ENCODE measurements at places on chromosomes 7 and 10.

DNA sequence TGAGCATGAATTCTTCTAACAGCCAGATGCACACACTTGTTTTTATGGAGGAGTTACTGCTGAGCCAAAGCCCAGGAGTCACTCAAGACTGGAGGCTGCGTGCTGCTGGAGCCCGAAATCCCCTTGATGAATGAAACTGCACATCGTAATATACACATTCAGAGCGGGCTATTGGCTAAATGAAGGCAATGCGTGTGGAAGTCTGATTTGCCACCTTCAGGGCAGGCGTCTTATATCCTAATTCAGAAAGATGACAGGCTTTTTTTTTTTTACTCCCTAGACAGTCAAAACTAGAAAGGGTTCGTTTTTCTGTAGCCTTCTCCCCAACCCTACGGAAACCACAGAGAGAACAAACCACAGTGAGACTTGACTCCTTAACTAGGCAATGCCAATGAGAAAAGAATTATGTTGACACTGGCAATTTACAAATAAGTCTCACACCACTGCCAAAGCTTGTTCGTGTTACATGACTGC, 227.2 kb upstream of the KLF14 start:
- DNase-seq = peak; percentile 73

DNA sequence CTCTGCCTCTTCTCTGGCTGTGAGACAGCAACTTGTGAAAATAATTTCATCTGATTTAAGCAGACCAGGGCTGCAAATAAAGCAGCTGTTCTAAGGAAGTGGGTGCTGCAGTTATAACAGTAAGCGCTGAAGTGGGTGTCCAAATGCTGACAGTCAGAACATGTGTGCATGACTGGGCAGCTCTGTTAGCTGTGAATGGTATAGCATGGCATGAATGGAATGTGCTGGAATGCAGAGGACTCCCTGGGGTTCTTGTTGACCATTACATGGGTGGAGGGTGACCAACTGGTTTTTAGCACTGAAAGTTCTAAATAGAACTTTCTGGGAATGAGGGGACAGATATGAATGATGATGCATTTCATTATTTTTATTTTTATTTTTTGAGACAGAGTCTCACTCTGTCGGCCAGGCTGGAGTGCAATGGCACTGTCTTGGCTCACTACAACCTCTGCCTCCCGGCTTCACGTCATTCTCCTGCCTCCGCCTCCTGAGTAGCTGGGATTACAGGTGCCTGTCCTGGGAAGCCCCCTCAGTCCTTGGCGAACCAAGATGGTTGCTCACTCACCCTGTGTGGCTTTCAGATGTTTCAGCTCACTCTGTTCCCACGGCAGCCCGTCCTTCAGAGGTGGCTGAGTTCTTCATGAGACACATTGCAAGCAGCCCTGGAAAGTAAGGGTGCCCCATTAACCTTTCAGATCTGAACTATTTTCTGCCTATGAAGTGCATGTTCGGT, 319.8 kb upstream of the PHYHIPL start:
- DNase-seq = no peak

DNA sequence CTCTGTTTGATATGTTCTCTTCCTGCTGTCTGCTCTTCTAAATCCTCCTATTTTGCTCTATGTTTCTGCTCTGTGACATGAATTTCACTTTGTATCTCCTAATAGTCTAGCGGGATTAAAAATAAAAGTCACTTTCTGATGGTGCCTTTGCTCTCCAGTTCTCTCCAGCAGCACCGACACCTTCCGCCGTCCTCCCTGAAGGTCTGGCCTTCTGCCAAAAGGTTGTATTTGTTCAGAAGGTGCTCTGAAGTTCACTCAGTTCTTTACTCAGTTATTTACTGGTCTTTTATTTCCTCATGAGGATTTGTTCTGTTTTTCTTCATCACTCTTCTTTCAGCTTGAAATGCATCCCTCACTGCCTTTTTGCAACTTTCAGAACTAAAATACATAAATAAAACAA, 11.2 kb upstream of the EPHA1 start:
- no peak for DNase-seq

- DNase-seq = no peak
These were observed 5.0 kb downstream of the NEBL start for GRCh38 chr10:20892011-20892585.

GRCh38 chr10:117782276-117782675, 239.7 kb downstream of the EMX2 start:
- no peak for DNase-seq

- no peak for DNase-seq
These were observed 2.7 kb downstream of the SSMEM1 start for GRCh38 chr7:130210181-130210935.

DNA sequence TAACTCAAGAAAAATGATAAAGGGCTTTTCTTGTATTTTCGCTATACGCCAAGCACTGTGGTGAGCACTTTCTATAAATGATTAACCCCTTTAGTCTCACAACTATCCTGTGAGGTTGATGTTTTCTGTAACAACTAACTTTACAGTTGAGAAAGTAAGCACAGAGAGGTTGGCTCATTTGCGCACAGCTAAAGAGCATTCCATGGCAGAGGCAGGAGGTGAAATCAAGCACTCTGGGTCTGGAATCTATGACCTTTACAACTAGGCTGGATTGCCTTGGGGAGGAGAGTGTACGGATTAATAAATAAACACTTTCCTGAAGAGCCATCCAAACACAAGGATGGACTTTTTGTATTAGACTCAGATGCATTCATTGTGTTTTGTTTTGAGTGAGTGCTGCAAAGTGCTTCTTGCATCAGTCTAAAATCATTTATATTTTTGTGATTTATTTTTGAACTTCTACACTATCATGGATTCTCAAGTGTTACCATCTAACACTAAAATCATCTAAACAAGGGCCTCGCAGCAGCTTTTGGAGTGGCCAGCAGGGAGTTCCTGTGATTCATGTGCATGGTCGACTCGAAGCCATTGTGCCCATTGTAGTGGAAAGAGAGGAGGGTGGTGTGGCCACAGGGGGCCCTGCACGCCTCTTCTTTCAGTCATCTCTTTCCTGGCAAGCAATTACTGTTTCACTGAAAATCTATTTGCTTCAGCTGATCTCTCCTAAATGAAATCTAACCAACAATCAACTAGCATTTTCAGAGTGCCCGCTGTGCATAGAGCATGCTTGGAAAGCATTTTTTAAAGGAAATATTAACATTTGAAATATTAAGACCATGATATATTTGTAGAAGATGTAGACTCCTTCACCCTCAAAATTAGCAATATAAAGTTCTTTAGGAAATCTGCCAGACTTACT, 633.4 kb upstream of the COBL start:
- no peak for DNase-seq

DNA sequence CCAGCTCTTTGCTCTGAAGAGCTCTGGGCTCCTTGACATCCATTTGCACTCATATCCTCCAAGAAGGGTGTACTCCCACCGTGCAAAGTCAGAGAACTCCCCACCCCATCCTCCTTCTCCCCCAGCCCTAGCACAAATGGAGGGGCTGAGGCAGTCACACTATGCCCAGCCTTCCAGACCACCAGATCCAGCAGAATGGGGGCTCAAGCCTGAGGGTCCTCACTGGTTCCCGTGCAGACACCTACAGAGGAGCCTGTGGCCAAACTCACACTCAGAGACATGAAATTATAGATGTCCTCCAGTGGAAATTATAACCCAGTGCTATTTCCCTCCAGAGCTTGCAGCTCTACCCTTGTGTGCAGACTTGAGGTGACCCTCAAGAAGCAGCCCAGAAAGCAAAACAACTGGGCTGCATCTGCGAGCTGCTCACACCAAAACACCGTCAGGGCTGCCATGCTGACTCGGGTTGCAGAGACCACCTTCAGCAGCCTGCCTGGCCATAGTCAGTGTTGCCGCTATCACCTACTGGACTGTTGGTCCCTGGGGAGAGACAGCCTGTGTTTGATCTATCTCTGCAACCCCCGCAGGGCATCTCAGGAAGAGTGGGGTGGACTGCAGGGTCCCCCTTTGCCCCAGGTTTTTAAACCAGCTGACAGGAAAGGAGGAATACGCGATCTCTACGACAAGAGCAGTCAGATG, 7.4 kb downstream of the ZNF488 start:
- DNase-seq = no peak

GRCh38 chr10:49094646-49095045, 20.7 kb downstream of the VSTM4 start:
- DNase-seq = no peak

- DNase-seq = no peak
These were observed 32.1 kb downstream of the ARMC3 start for GRCh38 chr10:22959950-22960349.

DNA sequence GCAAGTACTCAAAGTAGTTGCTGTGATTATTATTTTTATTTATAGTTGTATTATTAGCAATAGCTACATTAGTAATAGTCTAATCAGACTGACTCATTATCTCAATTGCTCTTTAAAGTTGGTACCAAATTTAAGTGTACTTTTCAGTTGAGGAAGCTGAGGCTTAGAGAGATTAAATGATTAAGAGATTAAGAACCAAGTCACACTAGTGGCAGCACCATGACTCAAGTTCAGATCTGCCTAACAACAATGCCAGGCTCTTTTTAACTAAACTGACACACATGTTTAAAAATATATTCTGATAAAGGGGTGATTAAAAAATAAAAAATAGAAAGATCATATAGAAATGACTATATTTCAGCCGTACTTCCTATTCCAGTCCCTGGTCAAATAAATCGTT, 42.0 kb downstream of the FZD1 start:
- no peak for DNase-seq

DNA sequence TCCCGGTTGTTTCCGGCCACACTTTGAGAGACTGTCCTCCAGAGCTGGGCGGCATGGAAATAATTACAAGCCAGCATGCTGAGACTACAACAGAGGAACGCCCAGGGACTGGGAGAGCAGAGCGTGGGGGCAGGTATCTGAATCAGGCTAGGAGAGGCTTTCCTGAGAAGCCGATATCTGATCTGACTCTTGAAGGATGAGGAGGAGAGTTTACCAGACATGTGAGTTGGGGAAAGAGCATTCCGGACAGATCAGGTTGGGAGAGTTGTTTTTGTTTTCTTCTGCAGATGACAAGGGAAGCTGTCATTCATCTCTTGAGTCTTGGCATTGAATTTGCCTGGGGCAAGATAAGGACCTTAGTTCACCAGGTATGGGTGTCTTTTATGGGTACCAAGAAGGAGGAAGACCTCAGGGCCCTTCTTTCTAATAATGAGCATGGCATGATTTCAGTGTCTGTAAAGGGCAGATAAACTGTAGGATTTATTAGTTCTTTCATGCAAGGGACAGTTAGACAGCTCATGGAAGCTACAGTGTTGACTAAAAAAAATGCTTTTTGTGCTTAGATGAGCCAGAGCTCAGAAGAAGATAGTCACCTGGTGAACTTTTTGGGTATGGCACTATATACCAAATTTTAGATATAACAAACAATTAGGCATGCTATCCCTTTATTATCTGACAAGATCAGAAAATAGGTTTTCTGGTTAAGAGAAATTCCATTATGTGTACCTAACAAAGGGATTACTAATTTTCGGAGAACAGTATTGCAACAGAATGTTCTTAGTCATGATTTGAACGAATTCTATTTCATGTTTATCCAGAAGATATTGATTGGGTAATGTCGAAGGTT, 36.2 kb downstream of the WBP1L start:
- no peak for DNase-seq

DNA sequence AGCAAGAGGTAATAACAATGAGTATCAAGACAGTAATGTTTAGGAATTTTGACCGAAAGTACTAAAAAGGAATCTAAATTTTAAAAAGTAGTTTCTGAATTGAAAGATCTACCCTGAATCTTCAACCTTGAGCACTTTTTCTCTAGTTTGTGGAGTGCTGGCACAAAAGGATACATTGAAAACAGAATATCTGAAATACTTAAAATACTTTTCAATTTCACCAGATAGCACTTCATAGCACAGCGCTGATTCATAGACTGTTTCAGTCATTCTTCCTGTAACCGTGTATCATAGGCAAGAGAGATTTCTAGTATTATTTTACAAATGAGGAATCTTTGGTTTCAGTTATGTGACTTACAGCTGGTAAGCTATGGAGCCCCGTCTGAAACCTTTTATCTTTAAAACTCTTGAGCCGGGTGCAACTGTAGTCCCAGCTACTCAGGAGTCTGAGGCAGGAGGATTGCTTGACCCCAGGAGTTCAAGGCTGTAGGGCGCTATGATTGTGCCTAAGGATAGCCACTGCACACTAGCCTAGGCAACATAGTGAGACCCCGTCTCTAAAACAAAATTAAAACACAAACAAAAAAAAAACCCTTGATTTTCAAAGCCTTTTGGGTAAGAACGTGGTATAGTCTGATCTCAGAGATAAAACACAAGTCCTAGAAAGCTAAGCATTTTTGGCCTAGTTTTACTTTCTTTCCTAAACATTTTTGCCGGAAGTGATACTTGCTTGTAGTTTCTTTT, 35.1 kb downstream of the FHIP2A start:
- DNase-seq = no peak

DNA sequence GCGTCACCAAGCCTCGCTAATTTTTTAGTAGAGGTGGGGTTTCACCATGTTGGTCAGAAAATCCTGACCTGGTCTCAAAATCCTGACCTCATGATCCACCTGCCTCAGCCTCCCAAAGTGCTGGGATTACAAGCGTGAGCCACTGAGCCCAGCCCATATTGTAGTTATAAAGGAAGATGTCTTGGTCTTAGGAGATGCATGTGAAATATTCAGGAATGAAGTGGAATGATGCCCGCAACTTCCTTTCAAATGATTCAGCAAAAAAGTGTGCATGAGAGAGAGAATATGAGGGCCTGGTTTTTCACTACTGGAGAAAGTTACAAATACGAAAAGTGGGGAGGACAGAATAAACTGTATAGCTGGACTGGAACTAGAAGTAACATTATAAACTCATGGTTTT, 15.9 kb downstream of the TMEM209 start:
- no peak for DNase-seq

DNA sequence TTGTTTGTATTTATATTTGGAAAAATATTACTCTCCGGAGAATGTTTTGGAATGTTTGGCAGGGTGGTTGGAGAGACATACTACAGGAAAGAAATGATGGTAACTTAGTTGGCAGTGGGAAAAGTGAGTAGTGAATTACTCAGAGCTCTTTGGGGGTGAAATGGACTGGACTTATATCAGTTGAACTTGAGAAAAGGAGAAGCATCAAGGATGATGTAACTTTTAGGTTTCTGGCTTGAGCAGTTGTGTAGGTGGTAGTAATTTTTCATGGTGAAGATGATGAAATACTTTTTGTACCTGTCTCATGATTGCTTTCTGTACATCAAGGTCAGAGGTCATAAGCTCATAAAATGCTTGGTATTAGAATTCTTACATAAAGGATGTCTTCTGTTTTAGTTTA, 617.2 kb downstream of the AUTS2 start:
- DNase-seq = peak; percentile 14

- DNase-seq = no peak
These were observed 32.9 kb downstream of the GPER1 start for GRCh38 chr7:1120791-1121190.

DNA sequence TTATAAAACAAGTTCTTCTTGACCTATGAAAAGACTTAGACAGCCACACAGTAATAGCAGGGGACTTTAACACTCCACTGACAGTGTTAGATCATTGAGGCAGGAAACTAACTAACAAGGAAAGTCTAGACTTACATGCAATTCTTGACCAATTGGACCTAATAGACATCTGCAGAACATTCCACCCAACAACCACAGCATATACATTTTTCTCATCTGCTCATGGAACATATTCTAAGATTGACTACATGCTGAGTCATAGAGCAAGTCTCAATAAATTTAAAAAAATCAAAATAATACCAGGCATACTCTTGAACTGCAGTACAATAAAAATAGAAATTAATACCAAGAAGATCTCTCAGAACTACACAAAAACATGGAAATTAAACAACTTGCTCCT, 219.5 kb upstream of the HPS1 start:
- no peak for DNase-seq
